ENCODE measurements at places on chromosomes 12 and 14.

DNA sequence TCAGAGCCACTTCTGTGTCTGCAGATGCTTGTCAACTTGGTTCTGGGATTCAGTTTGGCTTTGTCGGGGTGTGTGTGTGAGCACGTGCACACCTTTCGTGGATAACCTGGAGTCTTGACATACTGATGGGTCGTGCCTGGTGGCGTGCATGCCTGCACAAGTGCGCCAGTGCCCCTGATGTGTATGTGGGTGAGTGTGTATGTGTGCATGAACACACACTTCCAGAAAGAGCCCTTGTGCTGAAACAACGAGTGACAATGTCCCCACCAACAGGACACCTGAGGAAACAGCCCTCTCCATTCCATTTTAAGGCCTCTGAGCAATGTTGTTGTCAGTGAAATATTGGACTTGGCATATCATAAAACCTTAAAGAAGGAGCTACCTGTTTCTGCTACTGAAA lies 53.9 kb downstream of the SMUG1 start:
- DNase-seq, result no peak

DNA sequence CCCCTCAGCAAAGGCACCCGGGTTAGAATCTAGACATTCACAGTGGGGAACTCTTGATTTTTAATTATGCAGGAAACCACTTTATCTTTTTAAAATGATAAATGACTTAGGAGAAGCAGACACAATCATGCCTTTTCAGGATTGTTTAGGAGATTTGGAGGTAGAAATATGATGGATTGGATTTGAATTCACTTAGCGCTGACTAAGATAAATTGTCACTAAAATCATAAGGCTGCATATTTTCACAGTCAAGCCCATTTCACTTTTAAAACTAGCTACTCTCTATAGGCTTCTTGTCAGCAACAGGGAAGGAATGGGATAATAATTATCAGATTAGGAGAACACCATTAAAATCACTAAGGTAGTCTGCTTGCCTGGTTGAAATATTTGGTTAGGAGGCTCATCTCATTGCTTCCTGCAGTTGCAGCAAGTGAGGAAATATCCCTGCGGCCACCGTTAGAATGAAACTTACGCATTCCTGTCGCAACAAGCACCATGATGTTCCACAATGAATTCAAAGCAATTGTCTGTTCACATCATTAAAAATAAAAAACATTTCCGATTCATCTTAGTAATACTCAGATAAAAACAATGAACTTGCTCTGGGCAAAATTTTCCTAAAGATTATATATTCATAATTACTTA lies 31.9 kb downstream of the DACT1 start:
- DNase-seq, result no peak

GRCh38 chr14:35401422-35402265 lies 2.9 kb downstream of the NFKBIA start:
- DNase-seq, result no peak

DNA sequence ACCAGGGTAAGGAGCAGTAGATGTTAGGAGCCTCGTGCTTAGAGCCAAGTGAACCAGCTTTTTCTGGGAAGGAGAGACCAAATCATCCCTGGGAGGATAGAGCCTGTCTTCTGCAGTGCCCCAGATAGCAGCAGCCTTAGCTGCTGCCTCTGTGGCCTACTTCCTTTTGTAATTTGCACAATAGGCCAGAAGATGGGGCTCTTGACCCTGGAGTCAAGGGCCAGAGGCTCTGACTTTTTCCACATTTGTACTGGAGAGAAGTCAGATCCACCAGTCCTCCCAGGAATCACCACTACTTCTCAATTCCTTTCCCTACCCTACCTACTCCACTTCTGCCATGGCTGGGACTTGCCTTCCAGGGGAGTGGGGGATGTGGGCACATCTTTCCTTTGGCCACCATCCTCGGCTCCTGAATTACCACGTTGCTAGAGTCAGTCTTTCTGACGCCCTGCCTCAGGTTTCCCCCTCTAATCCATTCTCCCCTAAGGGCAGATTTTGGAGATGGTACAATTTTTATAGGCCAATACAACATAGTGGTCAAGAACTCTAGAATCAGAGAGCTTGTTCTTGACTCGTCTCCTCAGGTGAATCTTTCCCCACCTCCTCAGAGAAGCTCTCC lies 3.3 kb upstream of the SLC4A8 start:
- DNase-seq, result peak; percentile 77

DNA sequence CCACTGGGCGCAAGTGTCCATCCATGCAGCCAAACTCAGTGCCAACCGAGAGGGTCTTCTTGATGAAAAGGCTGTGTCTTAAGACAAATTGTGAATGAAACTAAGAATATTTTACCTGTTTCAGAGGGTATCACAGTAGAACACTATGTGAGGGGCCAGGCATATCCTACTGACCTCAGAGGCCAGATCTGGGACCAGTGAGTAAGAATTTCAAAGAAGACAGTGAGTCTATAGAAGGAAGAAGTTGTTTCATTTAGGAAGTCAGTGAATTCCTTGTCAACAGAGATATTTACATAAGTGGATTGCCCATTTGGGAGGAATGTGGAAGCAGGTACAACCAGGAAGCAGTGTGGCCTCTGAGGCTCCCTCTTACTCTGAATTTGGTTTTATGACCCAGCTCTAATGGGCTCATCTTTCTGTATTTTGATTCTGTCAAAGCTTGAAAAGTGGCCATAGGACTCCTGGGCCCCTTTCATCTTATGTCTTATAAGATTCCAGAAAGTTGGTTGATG lies 137.4 kb downstream of the ZNF664 start:
- no peak for DNase-seq

- DNase-seq, result no peak
These were observed 981.9 kb downstream of the DIO2 start for GRCh38 chr14:79229383-79229909.

DNA sequence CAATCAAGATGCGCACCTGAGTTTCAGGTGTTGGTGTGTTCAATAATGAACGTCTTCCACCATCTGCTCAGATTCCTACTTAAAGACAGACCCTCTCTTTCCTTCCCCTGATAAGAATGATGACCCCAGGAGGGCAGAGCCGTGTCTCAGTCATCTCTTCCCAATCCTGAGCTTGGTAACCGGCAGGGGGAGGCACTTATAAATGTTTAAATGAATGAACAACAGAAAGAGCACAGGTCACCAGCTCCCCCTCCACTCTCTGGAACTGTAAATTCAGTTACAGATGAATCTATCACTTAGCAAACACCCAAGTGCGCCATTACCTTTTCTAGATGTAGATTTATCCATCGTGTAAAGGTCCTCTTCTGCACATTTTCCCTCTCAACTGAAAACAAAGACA lies 72.4 kb upstream of the DICER1 start:
- DNase-seq, result no peak

DNA sequence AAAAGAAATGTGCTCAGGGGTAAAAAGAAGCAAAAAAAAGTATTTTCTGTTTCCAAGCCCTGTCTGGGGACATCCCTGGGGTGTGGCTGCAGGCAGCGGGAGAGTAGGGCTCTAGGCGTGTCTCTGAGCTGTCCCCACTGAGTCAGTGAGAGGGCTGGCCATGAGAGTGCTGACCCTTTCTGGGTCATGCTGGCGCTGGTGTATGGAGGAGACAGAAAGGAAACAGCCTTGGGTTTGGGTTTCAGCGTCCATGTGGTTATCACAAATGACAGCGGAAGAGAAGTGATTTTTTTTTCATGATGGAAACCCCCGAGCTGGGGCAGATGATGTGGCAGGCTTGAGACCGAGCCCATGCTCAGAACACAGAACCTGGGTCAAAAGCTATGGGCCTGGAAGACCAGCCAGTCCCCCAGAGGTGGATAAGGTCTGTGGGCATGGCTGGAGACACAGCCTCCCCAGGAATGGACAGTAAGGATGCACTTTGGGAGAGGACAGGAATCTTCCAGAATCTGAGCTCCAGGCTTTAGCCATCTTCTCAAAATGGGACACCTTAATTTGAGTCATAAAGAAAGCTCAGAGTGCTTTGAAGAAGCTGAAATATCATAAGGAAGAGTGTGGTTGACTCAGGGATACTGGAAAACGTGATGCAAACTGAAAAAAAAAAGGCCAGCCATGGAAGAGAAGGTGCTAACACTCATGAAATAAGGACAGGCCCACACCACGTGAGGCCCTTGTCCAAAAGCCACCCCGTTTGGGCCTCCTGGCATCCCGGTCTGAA lies 36.2 kb downstream of the SYNE3 start:
- peak; percentile 61 for DNase-seq

GRCh38 chr14:52175982-52176502 lies 91.5 kb upstream of the PTGDR start:
- no peak for DNase-seq

DNA sequence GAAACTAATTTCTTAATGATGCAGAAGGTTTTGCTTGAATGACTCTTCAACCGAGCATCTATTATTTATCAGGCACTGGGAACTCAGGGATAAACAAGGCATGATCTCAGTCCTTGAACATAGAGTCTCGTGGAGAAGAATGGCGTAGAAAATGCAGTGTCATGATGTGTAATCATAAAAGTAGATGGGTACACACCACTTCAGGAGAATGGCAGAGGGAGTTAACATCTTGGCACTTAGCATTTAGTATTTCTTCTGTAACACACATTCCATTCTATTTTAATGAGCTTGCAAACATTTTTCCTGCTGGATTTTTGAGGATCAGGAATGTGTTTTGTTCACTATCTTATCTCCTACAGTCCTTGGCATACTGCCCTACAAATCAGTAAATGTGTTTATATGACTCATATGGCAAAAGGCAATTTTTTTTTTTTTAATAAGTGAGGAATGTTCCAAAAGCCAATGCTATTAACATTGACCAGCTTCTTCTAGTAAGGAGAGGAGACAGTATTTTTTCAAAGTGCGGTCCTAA lies 3.8 kb downstream of the TXNRD1 start:
- peak; percentile 99 for DNase-seq

DNA sequence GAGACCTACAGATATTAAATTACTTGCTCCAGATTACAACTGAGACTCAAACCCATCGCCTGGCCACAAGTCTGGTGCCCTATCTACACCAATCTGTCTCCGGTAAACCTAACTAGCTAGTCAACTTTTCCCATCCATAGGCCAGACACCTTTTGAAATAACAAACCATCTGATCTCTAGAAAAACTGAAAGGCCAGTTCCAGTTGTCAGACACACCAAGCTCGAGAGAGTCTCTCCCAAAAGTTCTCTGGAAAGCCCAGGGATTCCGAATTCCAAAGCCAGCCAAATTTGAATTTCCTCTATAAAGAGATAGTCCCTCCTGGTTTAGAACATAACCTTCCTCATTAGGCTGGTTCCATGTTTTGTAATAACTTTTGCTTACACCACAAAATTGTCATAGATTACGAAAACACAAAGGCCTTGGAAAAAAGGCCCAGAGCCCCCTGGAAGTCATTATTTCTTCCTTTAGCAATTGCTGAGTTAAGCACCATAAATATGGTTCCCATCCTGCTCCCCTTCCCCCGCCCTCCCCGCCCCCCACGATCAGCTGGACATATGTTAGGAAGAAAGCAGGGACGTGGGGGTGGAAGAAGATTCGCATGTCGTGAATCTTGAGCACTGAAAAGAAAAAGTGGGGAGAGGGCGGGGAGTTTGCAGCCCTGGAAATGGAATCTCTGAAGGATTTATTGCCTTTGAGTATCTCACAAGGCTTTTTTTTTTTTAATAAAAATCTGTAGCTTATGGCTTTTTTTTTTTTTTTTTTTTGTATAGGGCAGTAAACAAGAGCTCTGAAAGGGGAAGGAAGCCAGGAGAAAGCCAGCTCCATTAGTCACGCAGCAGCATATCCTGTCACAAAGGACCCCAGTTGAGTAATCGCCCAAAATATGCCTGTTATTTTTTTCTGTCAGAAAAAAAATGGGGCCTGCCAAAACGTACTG lies 110.4 kb downstream of the ZFP36L1 start:
- peak; percentile 99 for DNase-seq

GRCh38 chr14:67746927-67747326 lies 45.2 kb downstream of the RDH12 start:
- DNase-seq, result no peak

DNA sequence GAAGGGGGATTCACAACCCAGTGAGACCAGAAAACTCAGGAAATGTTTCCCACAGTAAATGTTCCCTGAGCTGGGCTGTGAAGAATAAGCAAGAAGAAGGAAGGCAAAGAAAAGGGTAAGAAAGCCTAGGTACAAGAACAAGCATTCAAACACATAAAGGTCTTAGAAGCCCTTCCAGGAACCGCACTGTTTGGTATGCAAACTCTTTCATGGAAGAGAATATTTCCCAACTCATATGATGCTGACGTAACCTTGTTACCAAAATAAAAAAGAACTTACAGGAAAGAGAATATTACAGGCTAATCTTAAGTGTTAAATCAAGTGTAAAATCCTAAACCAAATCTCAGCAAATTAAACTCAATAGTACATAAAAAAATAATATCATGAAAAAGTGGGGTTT lies 23.6 kb downstream of the MED6 start:
- DNase-seq, result no peak

DNA sequence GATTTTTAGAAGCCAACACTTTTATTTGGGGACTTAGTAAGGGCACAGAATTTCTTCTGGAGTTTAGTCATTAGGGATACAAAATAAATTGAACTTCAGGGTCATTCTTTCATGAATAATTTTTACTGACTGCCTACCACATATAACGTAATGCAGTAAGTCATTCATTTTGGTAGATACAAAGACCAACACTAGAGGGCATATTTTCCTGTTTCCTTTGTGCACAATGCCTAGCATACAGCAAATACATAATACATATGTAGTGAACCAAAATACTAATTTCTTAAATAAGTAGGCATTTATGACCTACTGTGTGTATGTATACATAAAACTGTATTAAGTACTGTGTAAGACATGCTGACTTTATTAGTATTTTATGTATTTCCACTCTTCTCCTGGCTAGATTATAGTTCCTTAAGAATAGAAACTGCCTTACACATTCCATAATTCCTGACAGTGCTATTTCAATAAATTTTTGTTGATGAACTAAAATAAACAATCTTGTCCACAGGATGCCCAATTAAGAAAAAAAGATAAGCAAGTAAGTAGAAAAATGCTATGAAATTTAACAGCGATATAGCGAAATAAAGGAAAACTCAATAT lies 47.9 kb downstream of the PPP1R12A start:
- peak; percentile 67 for DNase-seq

GRCh38 chr12:90631591-90632212 lies 323.3 kb downstream of the CCER1 start:
- DNase-seq, result no peak

DNA sequence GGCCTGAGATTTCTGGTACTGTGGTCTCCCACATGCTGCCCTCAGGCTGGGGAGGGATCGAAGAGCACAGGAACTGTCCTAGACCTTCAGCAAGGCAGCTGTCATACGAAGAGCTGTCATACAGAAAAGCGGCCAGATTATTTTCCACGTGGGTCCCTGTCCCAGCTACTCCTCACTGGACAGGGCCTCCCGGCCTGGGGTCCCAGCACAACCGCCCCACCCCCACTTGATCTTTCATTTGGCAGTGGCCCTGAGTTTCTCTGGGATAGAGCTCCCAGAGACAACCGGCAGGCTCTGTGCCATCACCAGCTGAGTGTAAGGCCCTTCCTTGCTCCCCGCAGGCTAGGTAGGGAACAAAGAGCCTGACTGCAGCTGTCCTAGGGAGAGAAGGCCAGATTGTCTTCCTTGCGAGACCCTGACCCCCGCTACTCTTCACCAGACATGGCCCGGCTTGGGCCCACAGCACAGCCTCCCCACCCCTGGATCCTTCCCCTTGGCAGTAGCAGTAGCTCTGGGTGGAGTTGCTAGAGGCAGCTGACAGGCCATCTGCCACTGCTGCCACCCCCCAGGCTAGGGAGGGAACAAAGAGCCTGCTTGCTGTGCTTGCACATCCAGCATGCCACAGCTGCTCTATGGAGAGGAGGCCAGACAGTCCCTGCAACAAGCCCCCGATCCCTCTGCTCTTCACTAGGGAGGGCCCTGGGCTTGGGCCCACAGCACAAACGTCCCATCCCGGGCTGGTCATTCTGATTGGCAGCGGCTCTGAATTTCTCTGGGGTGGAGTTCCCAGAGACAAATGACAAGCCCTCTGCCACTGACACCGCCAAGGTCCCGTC lies 3.1 kb upstream of the OR4N2 start:
- no peak for DNase-seq

Data from EH (cell line).